Activated T-helper 1 cell treated with anti-CD3 and anti-CD28 coated beads, Interleukin-2, amount 50 U/mL, for 16 hours (primary cell): ENCODE measurements at places on chromosomes 6 and 20.

- no peak for DNase-seq
Measured at GRCh38 chr6:25010902-25011625, 75.3 kb upstream of the RIPOR2 start.

GRCh38 chr6:19852090-19852457 lies 14.9 kb downstream of the ID4 start:
- no peak for DNase-seq

- no peak for DNase-seq
Measured at GRCh38 chr6:100372326-100373091, 92.2 kb downstream of the SIM1 start.

DNA sequence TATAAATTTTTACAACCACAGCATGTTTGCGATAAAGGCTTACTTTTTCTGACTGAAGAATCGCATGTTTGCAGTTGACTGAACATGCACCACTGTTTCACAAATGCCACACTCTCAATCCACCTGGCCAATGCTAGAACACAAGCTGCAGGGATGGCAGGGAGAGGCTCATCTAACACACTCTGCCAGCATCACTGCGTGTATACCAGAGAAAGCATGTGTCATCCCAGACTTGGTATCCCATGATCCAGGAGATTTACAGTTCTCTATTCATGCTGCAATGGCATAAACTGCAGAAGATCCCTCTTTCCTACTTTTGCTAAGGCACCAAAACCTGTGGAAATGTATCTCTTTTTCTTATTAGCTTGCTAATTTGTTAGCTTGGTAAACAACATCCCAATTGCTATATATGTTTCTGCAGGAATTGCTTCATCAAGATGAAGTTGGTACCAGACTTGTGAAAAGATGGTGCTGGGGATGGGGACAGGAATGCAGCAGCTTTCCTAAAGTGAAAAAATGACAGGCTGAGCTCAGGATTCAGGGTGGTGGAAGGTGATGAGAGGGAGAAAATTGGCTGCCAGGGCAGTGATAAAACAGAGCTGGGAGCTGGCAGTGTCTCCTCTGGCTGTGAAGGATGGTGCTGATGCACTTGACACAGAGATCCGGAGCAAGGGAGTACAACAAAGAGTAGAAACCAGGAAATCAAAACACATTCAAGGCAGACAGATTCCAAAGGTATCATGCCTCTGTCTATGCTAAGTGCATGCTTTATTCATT lies 186.9 kb downstream of the HIVEP2 start:
- no peak for DNase-seq

DNA sequence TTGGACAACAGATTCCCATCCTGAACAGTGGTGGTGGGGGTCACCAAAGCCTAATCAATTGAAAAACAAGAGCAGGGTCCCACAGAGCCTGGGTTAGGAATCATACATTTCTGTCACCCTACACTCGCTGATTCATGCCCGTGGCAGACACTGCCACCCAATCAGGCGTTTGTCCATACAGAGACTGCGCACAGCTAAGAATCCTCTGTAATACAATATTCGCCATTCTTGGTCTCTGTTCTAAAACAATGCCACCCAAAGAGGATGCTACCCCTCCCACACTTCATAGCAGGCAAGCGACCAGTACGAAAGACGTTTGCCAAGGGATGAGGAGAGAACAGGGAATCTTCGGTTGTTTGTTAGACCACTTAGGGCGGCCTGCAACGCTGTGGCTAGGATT lies 28.1 kb upstream of the SLC22A23 start:
- no peak for DNase-seq

DNA sequence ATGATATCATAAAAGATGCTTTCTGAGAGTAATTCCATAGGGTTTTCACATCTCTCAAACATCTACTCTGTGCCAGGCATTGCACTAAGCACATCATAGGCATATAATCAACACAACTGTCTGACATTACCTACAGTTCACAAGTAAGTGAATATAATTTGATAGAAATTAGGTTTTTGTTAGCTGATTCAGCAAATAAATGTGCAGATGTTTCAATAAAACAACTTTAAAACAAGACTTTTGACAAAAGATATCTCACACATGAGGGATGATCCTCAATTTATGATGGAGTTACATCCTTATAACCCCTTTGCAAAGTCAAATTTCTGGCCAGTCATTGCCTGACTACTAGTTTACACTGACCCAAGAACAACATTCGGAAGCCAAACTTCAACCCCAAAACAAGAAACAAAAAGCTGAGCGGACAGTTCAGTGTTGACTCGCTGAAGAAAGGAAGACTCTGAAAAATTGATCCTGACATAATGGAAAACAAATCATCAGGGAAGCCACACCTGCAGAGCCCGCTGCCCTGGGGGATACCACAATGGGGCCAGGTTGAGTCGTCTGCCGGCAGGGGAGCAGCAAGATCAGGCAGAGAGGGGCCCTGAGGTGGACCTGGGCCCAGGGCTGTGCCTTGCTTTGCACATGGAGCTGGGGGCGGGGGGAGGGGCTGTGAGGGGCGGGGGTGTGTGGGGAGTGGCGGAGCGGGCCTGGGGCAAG lies 739.2 kb upstream of the GJE1 start:
- no peak for DNase-seq

DNA sequence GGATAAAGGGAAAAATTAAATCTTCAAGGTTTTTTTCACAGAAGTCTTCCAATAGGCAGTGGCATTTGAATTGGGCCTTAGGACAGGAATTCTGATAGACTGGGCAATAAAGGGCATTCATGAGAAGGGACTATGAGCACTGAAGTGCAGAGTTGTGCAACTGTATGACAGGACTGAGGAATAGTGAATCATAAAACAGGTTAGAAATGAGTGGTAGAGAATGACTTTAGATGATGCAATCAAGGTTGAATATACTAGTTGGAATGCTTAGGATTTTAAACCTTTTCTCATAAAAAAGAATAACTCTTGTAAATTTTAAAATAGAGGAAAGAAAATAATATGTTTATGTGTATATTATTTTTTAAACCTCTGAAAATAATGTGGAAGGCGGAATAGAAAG lies 944.7 kb downstream of the PHF3 start:
- DNase-seq, result no peak

DNA sequence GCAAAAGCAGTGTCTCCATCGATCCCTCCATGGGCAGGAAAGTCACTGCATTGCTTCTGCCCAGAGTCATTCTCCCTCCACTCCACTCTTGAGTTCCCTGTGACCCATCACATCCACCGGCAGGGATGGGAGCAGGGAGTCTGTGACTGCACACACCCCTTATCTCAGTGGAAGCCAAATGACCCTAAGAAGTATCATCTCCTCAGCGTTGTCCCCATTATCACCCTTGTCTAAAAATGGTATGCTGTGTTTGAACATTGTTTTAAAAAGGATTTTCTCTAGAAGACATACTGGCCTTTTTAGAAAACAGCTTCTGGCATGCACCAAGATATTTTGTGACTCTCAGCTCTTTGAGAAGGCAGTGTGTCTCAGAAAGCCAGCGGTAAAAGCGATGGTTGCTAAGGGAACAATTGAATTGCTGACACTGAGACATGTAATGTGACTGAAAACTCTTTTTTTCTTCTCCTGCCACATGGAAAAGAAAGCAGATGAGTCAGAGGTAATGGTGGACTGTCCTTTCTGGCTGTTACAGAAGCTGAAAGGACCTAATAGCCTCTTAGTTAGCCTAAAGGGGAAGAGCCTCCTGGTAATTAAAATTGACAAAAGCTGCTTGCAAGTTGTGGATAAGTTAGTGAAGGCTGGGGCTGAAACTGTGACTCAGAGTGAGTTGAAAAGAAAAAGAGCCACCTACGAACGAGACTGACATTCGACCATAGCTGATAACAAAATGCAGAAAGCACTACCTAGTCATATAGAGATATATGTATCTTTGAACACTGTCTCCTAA lies 120.5 kb downstream of the MAP3K7 start:
- no peak for DNase-seq

- no peak for DNase-seq
Measured at GRCh38 chr6:13181393-13181792, 146.9 kb downstream of the TBC1D7 start.

GRCh38 chr20:50229156-50229607 lies 38.6 kb downstream of the CEBPB start:
- DNase-seq, result no peak

- DNase-seq, result no peak
Measured at GRCh38 chr20:23331450-23332350, 18.9 kb upstream of the NXT1 start.

- DNase-seq, result no peak
Measured at GRCh38 chr6:28747631-28748157, 176.1 kb downstream of the TRIM27 start.

- no peak for DNase-seq
Measured at GRCh38 chr20:3753098-3753497, 14.5 kb downstream of the ADISSP start.

DNA sequence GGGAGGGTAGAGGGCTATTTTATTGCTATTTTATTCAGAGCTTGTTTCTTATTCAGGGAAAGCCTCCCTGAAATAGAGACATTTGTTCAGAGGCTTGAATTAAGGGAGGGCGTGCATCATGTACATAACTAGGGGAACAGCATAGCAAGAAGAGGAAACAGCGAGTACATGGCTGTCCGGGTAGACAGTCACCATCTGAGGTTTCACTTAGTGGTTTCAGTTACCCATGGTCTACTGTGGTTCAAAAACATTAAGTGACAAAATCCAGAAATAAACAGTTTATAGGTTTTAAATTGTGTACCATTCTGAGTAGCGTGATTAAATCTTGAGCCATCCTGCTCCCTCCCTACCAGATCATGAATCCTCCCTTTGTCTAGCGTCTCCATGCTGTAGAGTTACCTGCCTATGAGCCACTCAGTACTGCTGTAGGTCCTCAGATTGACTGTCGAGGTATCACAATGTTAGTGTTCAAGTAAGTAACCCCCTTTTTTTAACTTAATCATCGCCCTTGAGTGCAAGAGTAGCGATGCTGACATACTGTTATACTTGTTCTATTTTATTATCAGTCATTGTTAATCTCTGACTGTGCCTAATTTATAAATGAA lies 791.5 kb downstream of the TFAP2A start:
- no peak for DNase-seq

GRCh38 chr20:36538026-36538722 lies 3.1 kb upstream of the MYL9 start:
- no peak for DNase-seq

DNA sequence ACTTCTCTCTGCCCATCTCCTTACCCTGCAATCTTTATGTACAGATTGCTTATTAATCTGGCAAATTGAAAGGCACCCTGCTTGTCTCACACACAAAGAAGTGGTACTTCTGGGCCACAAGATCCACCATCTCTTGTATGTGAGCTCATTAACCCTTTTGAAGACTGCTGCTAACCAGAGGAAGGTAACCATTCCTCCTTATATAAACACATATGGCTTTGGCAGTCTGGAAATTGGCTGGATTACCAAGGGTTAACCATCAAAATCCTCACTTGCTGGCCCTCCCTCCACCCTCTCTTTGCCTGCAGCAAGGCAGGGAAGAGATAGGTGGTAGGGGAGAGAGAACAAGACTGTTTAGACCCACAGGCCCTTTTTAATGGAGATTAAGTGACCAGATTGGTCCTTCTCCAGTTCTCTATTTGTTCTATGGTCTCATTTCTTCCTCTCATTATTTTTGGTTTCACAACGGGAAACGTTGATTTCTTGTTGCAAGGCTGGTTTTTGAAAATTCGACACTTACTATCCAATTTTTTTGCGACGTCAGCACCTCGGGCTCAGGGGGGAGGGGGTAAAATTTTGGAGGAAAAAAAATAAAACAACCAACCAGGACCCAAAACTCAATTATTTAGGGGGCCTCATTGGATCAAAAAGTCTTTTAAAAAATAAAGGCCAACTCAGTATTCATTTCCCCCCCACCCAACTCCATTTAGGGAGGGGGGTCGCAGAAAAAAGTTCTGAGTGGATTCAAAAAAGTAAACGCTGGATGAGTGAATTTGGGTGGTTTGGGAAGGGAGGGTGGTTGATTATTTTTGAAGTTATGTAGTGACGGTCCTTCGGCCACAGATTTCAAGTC lies 859 bp downstream of the PPP1R10 start:
- no peak for DNase-seq

- DNase-seq, result no peak
Measured at GRCh38 chr6:165249808-165250207, 59.6 kb downstream of the C6orf118 start.

GRCh38 chr6:157597461-157598312 lies 216.7 kb downstream of the ZDHHC14 start:
- DNase-seq, result no peak

DNA sequence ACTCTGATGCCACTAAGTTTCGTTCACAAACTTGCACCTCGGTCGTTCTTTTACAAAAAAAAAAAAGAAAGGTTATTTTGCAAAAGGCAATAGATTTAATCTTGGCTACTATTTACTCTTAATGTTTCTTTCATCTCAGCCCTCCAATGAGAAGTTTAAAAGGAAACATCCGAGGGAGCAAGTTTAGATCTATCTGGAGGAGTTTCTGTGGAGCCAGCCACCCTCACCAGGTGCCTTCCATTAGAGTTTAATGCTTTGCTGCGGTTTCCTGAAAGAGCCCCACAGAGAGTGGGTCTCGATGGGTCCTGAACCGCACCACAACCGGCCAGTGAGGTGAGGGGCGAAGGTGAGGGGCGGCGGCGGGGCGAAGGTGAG lies 632 bp downstream of the PRKN start:
- DNase-seq, result no peak

DNA sequence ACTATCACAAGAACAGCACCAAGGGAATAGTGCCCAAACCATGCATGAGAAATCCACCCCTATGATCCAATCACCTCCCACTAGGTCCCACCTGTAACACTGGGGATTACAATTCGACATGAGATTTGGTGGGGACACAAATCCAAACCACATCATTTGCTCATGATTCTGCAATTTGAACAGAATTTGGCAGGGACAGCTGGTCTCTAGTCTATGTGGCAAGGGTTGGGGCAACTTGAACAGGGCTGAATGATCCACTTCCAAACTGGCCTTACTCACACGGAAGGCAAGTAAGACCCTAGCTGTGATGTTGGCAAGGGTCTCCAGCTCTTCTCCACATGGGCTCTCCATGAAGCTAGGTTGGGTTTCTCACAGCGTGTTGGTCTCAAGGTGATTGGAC lies 10.1 kb upstream of the FKBP5 start:
- no peak for DNase-seq

DNA sequence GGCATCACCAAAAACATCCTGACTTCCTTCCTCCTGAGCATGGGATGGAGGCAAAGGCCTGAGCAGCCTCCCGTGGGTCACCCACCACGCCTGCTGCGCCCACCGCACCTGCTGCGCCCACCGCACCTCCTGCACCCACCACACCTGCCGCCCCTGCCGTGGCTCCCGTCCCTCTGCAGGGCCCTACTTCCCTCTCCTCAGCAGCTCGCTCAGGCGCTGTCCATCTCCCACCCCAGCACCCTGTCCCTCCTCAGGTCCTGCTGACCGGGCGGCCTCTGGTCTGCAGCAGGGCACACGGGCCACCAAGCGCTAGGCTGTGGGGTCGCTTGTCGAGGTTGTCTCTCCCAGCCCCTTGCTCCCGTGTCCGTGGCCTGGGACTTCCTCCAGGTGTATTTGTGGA lies 72.7 kb upstream of the SLCO4A1 start:
- DNase-seq, result no peak
